ENCODE measurements at places on chromosomes 5 and 9. TPM values are rescaled to one million over a fixed set of nuclear protein-coding genes. Genes with fewer than 3 reads are reported as not detected.
A peak's percentile ranks its signal among the peaks of the same experiment; 100 is the strongest.

The CYSRT1 gene
- total RNA-seq = 2.9 TPM

The TNC gene
- 3.3 TPM for total RNA-seq

The LCN15 gene
- 0.52 TPM for total RNA-seq

The ZFP37 gene
- total RNA-seq = 5.2 TPM

The HAUS6 gene
- total RNA-seq = 37.9 TPM

DNA sequence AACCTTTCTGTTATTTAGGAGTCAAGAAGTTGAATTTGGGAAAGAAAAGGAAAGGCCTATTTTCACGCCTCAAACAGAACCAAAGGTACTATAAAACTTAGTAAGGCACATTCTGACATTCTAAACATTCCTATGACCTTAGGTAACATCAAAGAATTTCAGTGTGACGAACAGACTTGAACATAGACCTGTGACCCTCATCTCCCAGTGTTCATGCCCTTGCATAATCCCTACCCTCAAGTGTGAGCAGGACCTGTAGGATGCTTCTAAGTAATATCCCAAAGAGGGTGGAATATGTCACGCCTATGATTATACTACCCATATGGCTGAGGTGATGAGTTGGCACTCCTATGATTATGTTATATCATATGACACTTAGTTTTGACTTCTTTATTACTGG lies 540.9 kb downstream of the KIF4B start:
- no peaks in the 10 kb centered on the region for H3K36me3 ChIP-seq
- DNase-seq = no peak
- H3K4me3 ChIP-seq = no peak overlapping the region
- no peaks in the 10 kb centered on the region for H3K27me3 ChIP-seq

- H3K36me3 ChIP-seq = no peaks in the 10 kb centered on the region
- no peak overlapping the region for H3K4me3 ChIP-seq
- H3K4me1 ChIP-seq = peaks cover 24% of the 10 kb centered on the region
- no peaks in the 10 kb centered on the region for H3K27me3 ChIP-seq
- H3K27ac ChIP-seq = no peak overlapping the region
Observed at GRCh38 chr5:16557477-16557876, 59.3 kb downstream of the RETREG1 start.

- H3K27ac ChIP-seq = no peak overlapping the region
- DNase-seq = no peak
- peaks cover 28% of the 10 kb centered on the region for H3K4me1 ChIP-seq
- peak overlapping the region; percentile 79 for H3K4me3 ChIP-seq
- no peaks in the 10 kb centered on the region for H3K36me3 ChIP-seq
- peaks cover 25% of the 10 kb centered on the region for H3K27me3 ChIP-seq
Observed at GRCh38 chr5:59769041-59769360, 124.5 kb downstream of the PDE4D start.

- DNase-seq = no peak
- H3K4me3 ChIP-seq = no peak overlapping the region
- H3K4me1 ChIP-seq = peaks cover 13% of the 10 kb centered on the region
- no peak overlapping the region for H3K27ac ChIP-seq
- peaks cover 15% of the 10 kb centered on the region for H3K36me3 ChIP-seq
Observed at GRCh38 chr9:93983875-93984274, 28.7 kb upstream of the BARX1 start.

DNA sequence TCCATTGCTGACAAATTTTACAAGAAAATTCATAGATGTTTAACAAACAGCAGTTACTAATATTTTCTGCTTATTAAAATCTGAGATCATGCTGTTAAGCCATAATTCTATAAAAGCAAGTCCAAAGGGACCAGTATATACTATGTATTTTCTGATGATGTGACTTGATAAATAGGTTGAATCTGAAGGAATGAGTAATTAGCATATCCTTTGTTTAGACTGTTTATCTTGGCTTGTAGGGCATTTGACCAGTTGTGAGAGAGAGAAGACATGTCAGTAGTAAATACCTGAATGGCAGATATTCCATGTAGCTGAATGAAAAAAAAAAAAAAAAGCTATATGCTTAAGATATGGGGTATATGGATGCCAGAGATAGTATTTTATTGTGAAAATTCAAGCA lies 14.6 kb downstream of the CPEB4 start:
- H3K4me3 ChIP-seq = no peak overlapping the region
- peaks cover 30% of the 10 kb centered on the region for H3K4me1 ChIP-seq
- no peaks in the 10 kb centered on the region for H3K27me3 ChIP-seq
- no peaks in the 10 kb centered on the region for H3K36me3 ChIP-seq

GRCh38 chr9:93186215-93186945 lies 2.4 kb downstream of the WNK2 start:
- peaks cover 23% of the 10 kb centered on the region for H3K27me3 ChIP-seq
- no peak for DNase-seq
- no peaks in the 10 kb centered on the region for H3K36me3 ChIP-seq

DNA sequence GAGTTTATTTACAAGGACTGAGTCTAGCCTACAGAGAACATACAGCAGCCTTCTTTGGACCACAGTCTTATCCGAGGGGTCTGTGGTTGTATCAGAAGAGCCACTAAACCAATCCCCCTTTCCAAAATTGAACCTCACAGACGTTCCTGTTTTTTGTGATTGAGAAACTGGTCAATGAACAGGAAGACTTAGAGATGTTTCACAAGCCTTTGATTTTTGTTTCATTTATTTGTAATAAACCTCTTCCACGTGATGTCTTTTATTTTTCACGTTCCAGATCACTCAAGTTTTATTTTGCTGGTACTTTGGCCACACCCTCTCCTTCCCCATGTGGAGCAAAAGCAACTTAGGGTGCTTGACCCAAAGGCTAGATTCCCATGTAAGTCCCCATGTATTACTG lies 16.1 kb downstream of the CCT5 start:
- H3K27ac ChIP-seq = peak overlapping the region; percentile 73
- H3K4me3 ChIP-seq = no peak overlapping the region
- H3K36me3 ChIP-seq = peaks cover 34% of the 10 kb centered on the region
- peaks cover 22% of the 10 kb centered on the region for H3K4me1 ChIP-seq
- H3K27me3 ChIP-seq = no peaks in the 10 kb centered on the region
- no peak for DNase-seq

GRCh38 chr9:86402591-86402990 lies 48.4 kb upstream of the TUT7 start:
- H3K27ac ChIP-seq = no peak overlapping the region
- no peak for DNase-seq
- H3K4me1 ChIP-seq = peaks cover 15% of the 10 kb centered on the region
- peaks cover 86% of the 10 kb centered on the region for H3K27me3 ChIP-seq

DNA sequence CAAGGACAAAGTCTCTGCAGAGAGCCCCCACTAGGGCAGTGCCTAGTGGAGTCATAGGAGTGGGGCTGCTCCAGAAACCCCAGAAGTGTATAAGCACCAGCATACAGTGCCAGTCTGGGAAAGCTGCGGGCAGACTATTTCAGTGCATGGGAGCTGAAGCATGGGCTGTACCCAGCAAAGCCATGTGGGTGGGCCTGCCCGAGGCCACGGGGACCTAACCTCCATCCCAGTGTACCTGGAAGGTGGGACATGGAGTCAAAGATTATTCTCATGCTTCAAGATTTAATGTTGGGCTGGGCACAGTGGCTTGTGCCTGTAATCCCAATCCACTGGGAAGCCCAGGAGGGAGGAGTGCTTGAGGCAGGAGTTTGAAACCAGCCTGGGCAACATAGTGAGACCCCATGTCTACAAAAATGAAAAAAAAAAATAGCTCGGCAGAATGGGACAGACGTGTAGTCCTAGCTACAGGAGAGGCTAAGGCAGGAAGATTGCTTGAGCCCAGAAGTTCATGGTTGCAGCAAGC lies 36.7 kb downstream of the PTPDC1 start:
- DNase-seq = no peak
- no peak overlapping the region for H3K27ac ChIP-seq
- peaks cover 4% of the 10 kb centered on the region for H3K4me1 ChIP-seq
- no peak overlapping the region for H3K4me3 ChIP-seq
- peaks cover 8% of the 10 kb centered on the region for H3K36me3 ChIP-seq

DNA sequence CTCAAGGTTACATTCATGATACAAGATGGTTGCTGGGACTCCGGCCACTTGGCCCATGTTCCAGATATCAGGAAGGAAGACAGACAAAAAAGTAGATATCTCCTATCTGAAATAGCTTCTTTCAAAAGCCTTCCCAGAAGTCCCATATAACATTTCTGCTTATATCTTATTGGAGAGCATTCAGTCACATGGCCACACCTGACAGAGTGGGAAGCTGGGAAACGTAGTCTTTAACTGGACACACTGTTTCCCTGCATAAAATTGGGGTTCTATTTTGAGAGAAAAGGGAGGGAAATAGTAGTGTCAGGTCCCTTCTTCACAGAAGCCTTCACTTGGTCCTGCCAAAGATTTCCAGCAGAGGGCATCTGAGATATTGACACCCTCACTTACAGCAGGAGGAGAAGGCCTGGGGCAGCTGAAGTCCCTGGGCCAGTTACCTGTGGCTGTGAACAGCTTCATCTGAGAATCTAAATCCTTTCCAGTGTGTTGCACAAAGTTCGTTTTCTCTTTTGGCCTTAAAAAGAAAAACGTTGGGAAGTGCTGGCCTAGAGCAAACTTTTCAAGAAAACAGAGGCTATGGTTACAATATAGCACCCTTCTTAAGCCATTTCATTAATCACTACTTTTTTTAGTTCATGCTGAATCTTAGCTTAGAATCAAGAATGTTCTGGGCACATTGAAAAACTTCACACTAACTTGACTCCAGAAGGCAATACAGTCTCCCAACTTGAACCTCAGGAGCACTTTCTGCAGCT lies 33.5 kb downstream of the SPEF2 start:
- no peaks in the 10 kb centered on the region for H3K27me3 ChIP-seq
- DNase-seq = peak; percentile 59
- H3K36me3 ChIP-seq = no peaks in the 10 kb centered on the region
- H3K27ac ChIP-seq = no peak overlapping the region
- H3K4me1 ChIP-seq = peaks cover 17% of the 10 kb centered on the region

GRCh38 chr9:98665501-98665900 lies 43.2 kb downstream of the GABBR2 start:
- no peak for DNase-seq
- peaks cover 16% of the 10 kb centered on the region for H3K4me1 ChIP-seq
- no peaks in the 10 kb centered on the region for H3K36me3 ChIP-seq
- no peaks in the 10 kb centered on the region for H3K27me3 ChIP-seq

DNA sequence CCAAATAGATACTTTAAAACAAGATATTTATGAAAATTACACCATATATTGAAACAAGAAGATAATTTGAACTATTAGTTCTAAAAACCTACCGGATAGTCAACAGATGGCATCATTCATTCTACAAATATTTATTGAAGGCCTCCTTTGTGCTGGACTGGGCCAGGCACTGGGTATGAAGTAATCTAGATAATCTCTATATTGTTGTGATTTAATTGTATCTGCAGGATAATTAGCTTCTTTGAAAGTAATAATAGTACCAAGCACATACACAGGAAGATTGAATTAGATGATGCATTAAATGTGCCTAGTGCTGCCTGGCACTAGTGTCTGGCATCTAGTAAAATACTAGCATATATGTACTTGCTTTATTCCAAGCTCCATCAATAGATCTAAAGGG lies 735.2 kb upstream of the DMAC1 start:
- no peak for DNase-seq
- no peak overlapping the region for H3K4me3 ChIP-seq
- no peak overlapping the region for H3K27ac ChIP-seq

- H3K36me3 ChIP-seq = no peaks in the 10 kb centered on the region
- no peaks in the 10 kb centered on the region for H3K27me3 ChIP-seq
- no peak overlapping the region for H3K4me3 ChIP-seq
- peaks cover 24% of the 10 kb centered on the region for H3K4me1 ChIP-seq
- H3K27ac ChIP-seq = peak overlapping the region; percentile 91
- no peak for DNase-seq
Observed at GRCh38 chr5:121500310-121500709, 351.4 kb upstream of the FTMT start.

GRCh38 chr5:62718324-62718723 lies 139.7 kb downstream of the LRRC70 start:
- H3K27me3 ChIP-seq = no peaks in the 10 kb centered on the region
- DNase-seq = peak; percentile 16
- H3K4me1 ChIP-seq = peaks cover 45% of the 10 kb centered on the region
- H3K27ac ChIP-seq = peak overlapping the region; percentile 38

DNA sequence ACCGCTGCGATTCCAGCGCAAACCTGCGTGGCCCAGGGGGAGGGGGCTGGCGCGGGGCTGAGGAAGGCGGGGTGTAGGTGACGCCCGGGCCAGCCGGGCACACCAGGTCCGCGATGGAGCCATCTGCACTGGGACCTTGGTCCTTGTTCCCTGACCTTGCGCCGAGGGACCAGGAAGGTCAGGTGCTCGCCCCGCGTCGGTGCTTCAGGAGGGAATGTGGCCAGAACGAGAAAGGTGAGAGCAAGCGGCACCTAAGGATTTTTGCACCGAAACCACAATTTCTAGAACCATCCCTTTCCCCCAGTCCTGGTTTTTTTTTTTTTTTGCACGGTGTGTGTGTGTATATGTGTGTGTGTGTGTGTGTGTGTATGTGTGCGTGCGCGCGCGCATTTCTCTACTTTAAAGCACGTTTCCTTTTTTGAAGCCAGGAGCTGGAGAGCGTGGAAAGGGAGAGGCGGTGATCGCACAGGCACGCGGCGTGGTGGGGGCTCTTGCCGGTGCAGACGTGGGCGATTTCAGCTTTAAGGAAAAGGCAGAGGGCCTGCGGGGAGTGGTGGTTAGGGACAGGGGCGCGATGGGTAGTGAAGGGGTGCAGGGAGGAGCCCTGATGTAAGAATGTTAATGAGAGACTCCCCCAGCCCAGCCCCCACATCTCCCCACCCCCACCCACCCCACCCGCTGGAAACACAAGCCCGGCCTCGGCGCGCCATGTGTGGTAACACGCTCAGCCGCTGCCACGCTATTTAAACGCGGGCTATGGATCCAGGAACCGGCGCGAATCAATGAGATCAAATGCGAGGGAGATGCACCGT lies at the start of gene NPR3:
TSS of gene NPR3 (plus strand) at position 772 of the 812 bp plus-strand sequence. CDS start 456 bp downstream, outside the sequence.
- H3K27me3 ChIP-seq = peaks cover 83% of the 10 kb centered on the region
- H3K36me3 ChIP-seq = no peaks in the 10 kb centered on the region
- H3K27ac ChIP-seq = no peak within 1 kb of the TSS

DNA sequence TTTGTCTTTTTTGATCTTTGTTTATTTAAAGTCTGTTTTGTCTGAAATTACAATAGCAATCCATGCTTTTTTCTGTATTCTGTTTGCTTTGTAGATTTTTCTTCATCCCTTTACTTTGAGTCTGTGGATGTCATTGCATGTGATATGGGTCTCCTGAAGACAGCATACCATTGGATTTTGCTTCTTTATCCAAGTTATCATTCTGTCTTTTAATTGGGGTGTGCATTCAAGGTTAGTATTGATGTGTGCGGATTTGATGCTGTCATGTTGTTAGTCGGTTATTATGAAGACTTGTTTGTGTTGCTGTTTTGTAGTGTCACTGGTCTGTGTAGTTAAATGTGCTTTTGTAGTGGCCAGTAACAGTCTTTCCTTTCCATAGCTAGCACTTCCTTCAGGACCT lies 23.0 kb downstream of the POLK start:
- no peak overlapping the region for H3K4me3 ChIP-seq
- H3K27ac ChIP-seq = no peak overlapping the region
- DNase-seq = no peak
- H3K4me1 ChIP-seq = peaks cover 13% of the 10 kb centered on the region
- no peaks in the 10 kb centered on the region for H3K27me3 ChIP-seq

DNA sequence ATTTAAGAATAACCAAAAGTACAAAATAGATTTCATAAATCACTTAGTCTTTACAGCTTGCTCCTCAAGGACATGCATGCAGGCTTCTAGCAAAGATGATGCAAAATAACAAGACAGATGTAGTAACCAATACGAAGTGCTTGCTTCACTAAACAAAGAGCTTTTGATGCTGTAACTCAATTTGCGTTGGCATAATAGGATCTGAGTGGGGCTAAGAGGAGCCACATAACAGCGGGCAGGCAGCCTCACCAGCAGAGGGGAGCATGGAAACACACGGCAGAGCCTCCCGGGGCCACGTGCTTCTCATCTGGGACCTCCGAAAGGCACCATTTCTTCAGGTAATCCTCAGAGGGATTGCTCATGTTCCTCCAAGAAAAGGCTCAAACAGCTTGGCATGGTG lies 139.7 kb downstream of the C5orf15 start:
- no peaks in the 10 kb centered on the region for H3K36me3 ChIP-seq
- no peak overlapping the region for H3K27ac ChIP-seq
- DNase-seq = no peak
- no peaks in the 10 kb centered on the region for H3K4me1 ChIP-seq
- no peak overlapping the region for H3K4me3 ChIP-seq
- no peaks in the 10 kb centered on the region for H3K27me3 ChIP-seq
